ENCODE measurements at places on chromosomes 2 and 18. TPM values are rescaled to one million over a fixed set of nuclear protein-coding genes. Genes with fewer than 3 reads are reported as not detected.

GRCh38 chr2:19600506-19600905, 242.1 kb upstream of the OSR1 start:
- no peak for DNase-seq

DNA sequence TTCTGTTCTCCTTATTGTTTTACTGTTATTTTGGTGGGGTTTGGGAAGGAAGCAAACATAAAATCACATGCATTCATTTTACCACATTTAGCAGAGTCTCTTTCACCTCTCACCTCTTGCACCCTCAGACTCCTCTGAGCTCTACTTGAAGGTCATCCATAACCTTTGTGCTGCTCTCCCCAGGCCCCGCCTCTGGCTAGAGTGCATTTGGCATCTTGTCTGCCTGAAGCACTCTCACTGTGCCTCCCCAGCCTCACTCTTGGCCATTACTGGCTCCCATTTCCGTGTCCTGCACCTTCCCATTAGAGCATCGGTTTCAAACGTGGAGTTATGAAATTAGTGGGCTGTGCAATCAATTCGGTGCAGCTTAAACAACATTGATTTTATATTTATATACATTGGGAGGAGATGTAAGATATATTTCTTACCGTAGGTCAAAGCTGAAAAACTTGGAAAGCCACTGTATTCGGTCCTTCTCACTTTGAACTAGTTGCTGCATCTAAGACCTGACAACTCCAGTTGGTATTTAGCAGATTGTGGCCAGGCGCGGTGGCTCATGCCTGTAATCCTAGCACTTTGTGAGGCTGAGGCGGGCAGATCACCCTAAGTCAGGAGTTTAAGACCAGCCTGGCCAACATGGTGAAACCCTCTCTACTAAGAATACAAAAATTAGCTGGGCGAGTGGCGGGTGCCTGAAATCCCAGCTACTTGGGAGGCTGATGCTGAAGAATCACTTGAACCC, 6.9 kb upstream of the ZFAND2B start:
- DNase-seq, result no peak

GRCh38 chr18:48367557-48367956, 41.6 kb downstream of the ZBTB7C start:
- DNase-seq, result no peak

DNA sequence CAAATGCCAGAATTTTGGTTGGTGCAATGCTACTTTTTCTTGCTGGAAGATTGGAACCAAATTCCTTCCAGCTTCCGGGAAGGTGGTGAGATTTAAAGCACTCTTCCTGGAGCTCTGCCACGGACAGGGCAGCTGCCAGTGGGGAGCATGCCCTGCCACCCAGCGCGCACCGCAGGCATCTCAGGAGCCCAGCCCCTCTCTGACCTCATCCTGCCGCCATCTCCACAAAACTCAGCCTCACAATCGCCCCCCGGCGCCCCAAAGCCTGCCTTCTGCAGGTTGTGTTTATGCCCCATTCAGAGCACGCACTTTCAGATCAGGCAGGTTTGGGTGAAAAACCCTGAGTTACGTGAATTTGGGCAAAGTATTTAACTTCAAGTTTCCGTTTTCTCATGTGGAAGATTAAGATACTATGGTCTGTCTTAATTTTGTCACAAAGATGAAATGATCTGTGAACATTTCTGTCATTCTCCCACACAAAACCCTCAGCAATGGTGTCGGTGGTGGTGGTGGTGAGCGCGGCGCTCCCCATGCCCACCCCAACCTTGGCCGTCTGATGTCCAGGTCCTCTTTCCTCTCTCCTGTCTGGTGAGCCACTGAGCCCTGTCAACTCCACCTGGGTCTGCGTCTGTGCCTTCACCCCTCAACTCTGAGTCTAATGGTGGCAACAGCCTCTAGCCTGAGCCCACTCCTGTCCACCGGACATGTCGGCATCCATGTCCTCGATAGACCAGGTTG, 282.8 kb upstream of the SALL3 start:
- DNase-seq, result no peak

DNA sequence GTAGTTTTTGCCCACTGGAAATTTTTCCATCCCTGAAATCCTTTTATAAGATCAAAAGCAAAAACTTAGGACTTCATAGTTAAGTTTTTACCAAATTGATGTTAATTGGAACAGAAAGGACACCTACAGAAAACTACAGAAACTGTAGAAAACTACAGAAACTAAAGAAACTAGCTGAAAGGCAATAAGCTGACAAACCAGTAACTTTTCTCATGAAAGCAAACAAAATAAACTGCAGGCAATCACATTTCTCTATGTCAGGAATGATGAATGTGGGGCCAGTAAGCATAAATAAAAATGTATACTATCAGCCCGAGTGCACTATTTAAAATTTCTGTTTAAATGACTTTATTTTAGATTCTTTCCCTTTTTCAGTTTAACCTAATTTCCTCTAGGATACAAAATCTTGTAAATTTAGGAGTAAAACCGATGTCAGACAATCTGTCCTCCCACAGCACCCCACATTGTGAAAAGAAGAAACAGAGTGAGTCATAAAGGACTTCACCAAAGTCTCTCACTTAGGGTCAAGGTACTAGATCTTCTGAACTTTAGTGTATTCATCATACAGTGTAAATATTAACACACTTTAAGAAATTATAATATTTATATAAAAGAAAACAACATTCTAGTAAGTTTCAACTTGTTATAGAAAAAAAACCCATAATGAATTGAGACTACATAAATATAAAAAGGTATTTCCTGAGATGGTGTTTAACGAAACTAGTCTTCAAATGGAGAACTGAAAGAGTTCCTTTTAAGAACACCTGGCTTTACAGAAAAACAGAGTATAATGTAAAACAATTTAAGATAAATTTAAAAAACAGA, 46.6 kb downstream of the USP40 start:
- peak; percentile 56 for DNase-seq

DNA sequence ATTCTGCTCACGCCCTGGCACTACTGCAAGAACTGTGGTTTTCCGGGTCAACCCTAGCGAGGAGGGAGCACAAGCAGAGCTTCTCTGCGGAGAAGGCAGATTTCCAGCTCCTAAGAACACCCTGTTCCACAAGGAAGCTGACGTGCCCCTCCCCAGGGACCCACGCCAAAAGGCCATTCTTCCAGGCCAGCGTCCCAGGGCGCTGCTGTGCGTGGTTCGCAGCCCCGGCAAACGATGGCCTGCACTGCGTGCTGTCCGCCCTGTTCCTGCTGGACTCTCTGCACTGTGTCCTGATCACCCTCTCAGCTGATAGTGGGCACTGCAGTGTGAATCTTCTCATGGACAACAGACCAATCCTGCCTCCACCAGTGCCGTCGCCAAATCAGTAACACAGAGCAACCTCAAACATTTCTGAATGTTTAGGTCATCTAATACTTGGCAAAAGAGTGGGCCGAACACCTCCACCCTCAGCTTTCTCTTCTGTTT, 49.1 kb downstream of the ADI1 start:
- DNase-seq, result no peak

RBBP8 gene
- 5.2 TPM for polyA plus RNA-seq

DNA sequence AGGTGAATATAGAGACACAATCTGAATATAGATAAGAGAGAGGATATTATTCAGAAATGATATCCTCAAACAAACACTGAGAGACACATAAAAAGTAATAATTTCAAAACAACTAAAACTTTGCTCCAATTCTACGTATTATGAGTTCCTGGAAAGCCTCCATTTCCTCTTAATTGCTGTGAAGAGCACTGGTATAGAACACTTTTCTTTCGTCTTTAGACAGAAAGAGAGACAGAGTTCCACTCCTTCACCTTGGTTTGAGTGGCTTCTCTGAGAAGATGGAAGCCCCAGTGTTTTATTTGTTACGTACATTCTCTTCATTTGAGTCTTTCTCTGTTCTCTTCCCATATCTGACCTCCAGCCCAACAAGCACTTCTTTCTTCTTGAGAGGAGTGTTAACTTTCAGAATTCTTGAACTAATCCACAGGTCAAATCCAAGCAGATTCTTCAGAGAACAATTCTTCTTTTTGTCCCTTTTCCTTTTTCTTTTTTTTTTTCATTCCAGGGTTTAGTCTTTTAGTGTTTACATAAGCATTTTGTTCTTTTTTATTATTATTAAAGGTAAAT, 6.4 kb upstream of the PIK3C3 start:
- no peak for DNase-seq

CHRNG gene
- polyA plus RNA-seq, result not detected

- peak; percentile 87 for DNase-seq
Observed at GRCh38 chr2:88831792-88832248, 140.3 kb downstream of the RPIA start.

GRCh38 chr2:2238726-2239269, 92.3 kb downstream of the MYT1L start:
- DNase-seq, result no peak

INO80C gene
- polyA plus RNA-seq, result 33.6 TPM

GALNT13 gene
- not detected for polyA plus RNA-seq

PDK1 gene
- 12.5 TPM for polyA plus RNA-seq

CPLX4 gene
- not detected for polyA plus RNA-seq

DNA sequence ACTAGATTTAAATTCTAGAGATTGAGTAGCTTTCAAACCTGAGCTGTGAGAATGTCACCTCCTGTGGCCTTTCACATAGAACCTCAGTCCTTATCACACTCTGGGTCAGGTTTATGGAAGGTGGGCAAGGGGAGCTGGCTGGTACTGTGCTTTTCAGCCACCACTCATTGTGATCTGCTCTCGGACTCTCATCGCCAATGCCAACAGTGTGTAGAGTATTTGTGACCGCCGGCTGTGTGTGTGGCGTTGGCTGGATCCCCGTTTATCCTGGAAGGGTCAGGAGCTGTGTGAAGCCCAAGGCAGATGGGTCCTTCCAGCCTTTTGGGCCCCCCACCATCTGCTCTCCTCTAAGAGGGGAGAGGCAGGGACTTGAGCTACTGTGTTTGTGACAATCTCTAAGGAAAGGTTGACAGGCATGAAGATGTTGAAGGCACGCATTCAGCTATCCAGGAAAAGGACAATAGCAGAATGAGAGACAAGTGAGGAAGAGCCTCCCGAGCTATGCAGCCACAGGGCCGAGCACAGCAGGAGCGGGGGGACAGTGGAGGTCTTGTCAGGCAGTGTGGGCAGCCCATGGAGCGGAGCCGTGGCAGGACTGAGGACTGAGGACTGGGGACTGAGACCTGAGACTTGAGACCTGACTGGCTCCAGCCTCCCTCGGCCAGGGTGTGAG, 107.1 kb upstream of the TPO start:
- no peak for DNase-seq

DNA sequence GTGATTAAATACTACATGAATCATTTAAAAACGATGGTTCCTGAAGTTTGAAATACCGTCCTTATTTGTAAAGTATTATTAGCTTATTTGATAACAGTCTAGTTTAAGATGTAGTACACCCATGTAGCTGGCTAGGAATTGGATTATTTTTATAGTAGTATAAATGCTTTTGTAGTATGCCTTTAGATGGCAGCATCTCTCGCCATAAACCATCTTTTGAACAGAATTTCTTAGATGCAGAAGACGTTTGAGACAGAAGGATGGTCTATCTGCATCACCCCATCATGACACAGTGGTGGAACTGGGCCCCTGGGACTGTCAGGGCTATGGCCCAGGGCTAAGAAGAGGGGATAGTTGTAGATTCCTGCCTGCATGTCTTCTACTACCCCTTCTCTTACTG, 152.7 kb downstream of the WDSUB1 start:
- DNase-seq, result no peak

GRCh38 chr2:35082072-35082471, 1273.5 kb upstream of the CRIM1 start:
- no peak for DNase-seq

DNA sequence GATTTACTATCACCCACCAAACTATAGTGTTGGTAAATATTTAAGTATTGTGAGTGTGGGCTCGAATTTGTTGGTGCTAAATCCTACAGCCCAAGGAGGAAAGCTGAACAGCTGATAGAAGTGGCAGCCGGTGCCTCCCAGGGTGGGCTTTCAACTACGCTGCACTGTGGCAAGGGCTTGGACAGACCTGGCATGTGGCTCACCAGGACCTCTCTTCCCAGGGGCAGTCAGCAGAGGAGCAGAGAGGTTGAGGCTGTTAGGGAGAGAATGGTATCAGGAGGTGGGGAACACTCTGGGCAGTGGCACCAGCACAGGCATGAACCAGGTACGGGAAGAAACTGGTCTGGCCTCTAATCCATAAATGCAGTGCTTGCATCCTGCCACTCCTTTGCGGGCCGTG, 44.6 kb downstream of the TFCP2L1 start:
- DNase-seq, result no peak

Data from B cell (primary cell).